K562 (cell line): ENCODE measurements at places on chromosomes 1 and 21.

DNA sequence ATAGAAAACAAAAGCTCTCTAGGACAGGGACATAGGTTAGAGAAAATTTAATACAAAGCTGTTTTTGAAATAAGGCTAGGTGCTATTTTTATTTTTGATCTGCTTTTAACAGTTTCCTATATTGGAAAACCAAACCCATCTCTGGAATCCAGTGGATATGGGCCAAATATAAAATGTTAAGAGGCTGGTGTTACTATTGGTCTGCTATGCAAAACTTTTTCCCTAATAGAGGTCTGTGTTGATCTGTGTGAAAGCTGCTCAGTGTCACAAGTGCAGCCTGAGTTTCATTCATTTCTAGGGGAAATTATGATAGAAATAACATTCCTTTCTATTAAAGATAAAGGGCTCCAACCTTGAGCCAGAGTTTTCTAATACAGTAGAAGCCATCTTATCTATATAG is 116.4 kb downstream of the OLFML2B start:
- no peak for DNase-seq

GRCh38 chr21:44482581-44483287 is 27.4 kb downstream of the LRRC3 start:
- DNase-seq = no peak

DNA sequence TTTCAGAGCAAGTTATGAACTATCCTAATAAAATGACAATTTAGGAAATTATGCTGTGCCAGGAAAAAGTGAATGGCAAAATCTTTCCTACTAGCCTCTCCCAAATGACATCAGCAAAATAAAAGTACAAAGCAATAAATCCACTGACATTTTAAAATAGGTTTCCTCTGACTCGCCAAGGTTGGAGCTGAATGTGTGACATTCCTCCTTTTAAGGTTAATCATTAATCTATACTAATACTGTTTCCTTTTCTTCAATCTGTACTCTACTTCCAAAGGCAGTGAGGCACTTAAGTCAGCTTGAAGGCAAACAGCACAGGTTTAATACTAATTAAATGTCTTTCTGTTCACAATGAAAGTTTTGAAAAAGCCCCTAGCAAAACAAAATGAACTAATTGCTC is 15.7 kb downstream of the RNF19B start:
- DNase-seq = no peak

- DNase-seq = peak; percentile 65
These were observed 76.5 kb downstream of the ACTL8 start for GRCh38 chr1:17831597-17831996.

GRCh38 chr1:40676501-40676900 is 11.0 kb upstream of the RIMS3 start:
- no peak for DNase-seq

DNA sequence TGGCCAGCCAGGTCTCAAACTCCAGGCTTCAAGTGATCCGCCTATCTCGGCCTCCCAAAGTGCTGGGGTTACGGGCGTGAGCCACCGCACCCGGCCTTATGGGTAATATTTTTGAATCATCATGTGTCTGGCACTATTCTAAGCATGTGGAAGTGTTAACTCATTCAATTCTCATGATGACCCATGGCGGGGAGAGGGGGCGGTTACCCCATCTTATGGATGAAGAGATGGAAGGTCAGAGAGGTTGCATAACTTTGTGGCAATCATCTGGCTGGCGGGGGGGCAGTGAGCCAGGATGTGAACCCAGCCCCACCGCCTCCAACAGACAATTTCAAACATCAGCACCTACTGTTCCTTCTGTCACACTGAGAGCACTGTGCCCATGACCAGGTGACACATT is 11.5 kb upstream of the TAS1R2 start:
- DNase-seq = no peak

- no peak for DNase-seq
These were observed 271.7 kb downstream of the NPHP4 start for GRCh38 chr1:5720484-5720883.

DNA sequence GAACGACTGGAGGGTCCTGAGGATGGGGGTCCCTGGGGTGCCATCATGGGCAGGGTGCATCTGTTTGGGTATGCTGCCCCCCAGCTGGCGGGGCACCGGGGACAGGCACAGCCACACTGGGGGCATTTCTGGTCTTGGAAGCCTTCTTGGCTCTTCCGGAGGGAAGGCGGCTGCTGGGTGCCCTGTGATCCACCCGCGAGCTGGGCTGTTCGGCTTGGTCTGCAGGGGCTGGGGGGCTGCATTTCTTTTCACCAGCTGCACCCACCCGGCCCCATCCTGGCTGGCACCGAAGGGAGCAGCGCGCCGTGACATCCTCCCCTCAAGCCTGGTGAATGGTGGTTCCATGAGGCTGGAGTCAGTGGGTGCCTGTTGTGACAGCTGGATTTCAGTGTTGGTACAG is 12.2 kb downstream of the FAAP20 start:
- no peak for DNase-seq

GRCh38 chr1:76727520-76727919 is 139.8 kb upstream of the ST6GALNAC5 start:
- no peak for DNase-seq

DNA sequence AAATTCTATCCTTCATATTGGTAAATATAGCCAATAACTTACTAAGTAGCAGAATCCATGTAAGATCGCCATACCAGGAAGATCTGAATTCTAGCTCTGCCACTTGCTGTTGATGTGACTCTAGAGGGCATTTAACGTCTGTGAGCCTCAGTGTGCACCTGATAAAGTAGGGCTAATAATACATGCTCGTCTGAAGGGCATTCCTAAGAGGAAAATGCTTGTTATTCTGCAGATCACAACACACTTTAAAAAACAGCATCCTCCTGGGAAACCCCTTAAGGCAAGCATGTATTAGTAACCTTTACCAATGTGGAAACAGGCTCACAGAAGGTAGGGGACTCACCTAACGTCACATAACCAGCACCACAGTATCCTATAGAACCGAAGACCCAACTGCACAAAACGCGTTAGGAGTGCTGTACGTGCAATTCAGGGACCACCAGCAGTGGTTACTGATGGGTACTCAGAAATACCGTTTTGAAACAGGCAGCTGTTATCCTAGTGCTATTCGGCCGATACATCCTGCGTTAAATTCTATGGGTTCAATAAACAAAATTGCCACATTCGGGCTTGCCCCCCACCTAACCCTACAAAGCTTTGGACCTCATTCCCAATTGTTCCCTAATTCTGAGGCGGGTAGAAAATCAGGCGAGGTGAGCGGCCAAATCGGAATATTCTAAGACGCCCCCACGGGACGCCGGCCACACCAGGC is 758 bp downstream of the DEPDC1 start:
- DNase-seq = peak; percentile 6

DNA sequence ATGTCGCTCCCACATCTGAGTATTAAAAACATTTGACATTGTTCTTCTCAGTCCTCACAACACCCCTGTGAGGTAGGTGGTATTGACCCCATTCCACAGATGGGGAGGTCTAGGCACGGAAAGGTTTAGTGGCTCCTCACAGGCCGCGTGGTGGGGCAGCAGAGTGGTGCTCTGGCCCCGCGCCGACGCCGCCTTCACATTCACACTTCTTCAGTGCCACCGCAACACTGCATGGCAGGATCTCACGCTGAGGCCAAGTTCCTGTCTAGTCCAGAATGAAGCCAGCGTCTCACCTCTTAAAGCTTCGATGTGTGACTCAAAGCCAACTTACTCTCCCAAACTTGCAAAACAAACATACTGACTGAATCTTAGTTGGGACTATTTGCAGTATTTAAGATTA is 12.1 kb downstream of the ICMT start:
- DNase-seq = no peak

DNA sequence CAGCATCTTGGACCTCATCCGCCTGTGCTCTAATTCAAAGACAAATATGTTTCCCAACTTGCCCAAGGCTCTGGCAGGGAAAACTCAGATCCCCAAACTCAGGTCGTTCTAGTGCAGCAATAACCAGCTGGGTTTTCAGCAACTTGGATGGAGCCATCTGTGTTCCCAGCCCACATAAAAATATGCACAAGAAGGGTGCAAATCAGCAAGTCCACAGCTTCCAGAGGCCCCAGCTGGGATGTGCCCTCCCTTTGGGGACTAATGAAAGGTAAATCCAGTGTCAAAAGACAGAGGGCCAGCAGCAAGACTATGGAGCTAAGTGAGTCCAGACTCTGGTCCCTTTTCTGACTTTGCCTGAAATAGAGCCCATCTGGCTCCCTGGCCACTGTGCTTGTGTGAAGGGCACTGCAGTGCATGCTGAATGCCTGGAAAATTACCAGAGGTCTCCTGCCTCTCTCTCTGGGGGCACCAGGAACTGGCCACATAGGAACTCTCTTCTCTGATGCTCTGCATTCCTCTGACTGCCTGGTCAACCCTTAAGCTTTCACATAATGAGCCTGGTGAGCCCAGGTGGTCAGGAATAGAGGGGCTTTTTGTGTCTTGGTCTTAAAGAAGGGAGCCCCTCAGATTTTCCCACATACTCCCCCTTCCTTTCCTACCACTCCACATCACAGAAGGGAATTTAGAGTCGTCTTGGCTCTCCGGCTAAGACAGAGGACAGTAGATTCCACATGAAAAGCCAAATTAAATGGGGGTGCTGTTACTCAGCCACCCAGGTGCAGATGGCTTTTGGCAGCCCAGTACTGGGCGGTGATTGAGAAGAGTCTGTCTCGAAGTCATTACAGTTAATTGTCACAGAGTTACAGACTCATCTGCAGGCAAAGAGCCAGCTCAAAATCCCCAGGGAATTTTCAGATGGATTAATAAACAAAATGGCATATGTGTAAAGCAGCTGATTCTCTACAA is 88.1 kb upstream of the C1orf21 start:
- no peak for DNase-seq

- no peak for DNase-seq
These were observed 19.7 kb downstream of the NFIA start for GRCh38 chr1:61102041-61102440.

GRCh38 chr1:19689856-19690255 is 25.2 kb downstream of the HTR6 start:
- no peak for DNase-seq

DNA sequence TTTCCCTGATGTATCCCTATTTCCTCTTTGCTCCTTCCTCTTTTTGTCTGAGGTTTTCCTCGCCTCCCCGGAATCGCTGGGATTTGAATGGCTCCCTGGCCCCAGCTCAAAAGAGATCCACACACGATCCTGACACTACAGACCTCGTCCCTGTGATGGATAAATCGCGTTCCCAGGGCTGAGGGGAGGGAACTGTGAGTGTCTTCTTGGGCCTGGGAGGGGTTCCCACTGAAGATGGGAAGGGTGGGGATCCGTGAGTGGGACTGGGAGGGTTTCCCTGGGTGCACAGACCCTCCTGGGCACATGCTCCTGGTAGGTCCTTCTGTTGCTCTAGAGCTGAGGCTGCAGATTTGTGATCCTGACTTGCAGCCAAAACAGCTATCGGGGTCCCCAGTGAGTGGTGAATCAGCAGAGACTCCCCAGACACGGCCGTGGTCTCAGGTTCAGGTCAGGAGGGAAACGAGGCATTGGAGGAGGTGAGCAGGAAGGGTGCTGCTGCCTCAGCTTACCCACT is 591.0 kb downstream of the PTPRU start:
- no peak for DNase-seq

GRCh38 chr1:79532555-79532954 is 526.0 kb upstream of the ADGRL4 start:
- DNase-seq = no peak
